ENCODE measurements at places on chromosomes 1 and 21.

DNA sequence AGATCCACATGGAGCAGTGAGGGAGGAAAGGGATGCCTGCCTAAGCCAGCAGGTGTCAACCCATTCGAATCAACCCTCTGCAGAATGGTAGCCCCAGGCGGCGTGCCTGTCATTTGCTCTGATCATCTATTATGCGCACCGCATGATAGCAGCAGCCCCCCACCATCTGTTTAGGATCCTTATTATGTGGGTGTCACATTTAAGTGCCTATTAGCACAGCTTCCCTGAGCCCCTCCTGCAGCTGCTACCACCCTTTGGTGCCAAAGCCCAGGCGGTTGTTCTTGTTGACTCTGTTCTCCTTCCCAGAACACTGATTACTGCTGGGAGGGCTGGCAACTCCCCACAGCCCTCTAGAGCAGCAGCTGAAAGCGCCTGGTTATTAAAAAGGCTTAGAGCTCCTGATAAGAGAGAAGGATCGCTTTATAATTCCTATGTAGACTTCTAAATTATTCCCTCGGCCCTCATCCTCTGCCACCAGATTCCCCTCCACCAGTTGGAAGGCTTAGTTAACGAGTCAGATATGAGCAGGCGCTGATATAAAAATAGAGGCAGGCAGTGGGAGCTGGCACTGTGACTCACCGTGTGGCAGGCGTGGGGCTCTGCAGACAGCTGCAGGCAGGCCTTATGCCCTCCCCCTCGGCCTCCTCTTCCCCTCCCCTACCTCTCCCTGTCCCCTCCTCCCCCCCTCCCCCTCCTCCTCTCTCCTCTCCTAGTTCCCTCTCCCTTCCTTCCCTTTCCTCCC, 23.0 kb downstream of the ACTA1 start:
- no peak for DNase-seq

DNA sequence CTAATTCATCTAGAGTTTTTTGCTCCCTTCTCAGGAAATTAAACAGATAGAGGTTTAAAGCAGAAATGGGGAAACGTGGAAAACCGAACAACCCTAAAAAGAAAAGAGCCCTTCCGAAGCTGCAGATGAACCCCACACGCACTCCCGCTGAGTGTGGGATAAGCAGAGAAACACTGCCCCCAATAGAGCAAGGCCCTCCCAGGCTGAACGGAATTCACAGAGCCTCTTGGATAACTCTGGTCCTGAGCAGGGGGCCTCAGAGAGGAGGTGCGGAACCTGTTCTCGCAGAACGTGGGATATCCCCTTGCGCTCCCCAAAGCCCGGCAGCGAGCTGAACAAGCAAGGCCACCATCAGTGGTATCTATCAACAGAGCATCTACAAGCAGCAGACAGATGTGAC, 44.9 kb downstream of the SSBP3 start:
- no peak for DNase-seq

DNA sequence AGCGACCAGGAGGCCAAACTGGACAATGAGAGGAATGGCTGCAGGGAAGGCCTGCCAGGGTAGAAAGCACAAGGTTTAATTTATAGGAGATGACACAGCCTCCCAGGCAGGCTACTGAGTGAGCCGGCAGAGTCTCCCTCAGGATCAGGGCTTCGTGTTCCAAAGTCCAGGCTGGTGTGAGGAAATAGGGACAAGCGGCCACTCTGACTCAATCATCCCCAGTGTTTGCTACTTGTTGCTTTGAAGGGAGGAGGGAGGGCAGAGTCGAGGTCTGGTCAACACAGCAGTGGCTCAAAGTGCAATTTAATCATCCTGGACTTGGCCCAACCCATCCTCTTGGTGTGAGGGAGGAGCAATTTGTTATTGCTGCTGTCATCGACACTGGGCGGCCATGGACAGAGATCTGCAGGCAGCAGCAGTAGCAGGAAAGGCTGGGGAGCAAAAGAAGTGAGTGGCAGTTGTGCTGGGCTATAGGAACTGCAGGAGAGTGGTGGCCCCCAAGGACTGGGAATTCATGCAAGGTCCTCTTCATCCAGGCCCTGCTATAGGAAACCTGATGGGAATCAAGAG, 27.5 kb downstream of the TBX15 start:
- no peak for DNase-seq

DNA sequence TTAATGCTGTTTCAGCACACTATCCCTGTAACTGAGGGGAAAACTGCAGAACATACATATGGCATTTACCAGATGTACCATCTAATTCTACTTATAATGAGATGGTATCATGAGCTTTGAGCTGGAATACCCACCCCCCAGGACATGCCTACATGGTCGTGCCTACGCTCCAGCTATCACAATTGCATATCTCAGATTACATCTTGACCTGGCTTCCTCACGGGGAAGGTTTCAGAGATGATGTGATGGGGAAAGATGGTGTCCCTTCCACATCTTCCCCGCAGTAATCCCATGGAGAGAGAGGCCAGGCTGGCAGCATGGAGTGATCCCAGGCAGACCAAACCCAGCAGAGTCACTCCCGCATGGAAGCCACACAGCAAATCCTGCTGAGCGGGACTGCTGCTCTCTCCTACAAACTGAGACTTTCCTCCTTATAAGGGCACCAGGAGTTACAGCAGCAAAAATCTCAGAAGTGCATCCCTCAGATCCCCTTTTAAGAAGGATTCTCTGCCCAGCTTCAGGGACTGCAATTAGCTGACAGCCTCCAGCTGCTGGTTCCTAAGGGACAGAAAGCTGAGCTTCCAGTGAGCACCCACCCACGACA, 67.1 kb downstream of the KCNH1 start:
- DNase-seq = no peak

DNA sequence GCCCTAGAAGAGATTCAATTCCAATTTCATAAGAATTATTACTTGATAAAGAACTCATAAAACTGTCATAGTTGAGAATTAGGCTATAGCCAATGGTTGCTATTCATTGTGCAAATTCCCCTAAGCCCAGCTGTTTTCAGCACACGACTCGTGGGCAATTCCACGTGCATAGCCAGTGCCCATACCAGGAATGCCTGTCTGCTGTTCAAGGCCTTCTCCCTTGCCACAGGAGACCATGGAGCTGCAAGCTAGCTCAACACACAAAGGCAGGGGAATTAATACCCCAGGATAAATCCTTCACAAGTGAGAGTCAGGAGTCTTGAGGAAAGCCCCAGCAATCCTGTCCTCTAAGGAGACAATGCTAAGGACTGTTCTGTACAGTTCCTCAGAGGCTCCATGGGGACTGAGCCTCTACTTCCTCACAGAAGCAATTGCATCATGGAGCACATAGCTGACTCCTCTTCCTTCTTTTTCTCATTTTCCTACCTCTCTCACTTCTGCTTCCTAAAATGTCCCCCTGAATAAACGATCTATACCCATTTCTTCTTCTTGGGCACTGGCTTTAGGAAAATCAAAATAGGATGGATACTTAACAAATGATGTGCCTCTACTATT, 19.1 kb upstream of the CHRM3 start:
- no peak for DNase-seq

DNA sequence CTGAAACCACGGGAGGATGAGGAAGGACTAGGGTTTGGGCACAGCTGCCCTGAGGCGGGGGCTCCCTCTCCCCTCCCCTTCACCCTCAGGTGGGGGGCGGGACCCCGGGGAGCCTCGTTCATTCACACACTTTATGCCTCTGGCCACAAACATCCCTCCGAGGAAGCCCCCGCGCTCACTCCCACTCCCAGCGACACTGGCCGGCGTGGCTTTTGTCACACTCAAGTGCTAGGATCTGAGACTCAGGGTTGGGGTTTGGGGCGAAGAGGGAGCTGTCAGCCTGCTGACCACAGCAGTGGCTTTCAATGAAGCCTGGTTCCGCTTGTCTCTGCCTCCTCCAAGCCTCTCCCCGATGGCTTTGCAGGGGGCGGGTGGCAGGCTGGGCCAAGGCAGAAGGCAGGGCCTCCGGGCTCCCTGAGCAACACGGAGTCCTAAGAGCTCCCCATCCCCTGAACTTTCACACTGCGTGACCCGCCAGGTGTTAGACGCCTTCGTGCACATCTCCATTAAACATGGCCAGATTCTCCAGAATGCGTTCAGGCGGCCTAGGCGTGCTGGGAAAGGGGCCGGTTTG, 178.1 kb downstream of the NPHP4 start:
- DNase-seq = no peak

DNA sequence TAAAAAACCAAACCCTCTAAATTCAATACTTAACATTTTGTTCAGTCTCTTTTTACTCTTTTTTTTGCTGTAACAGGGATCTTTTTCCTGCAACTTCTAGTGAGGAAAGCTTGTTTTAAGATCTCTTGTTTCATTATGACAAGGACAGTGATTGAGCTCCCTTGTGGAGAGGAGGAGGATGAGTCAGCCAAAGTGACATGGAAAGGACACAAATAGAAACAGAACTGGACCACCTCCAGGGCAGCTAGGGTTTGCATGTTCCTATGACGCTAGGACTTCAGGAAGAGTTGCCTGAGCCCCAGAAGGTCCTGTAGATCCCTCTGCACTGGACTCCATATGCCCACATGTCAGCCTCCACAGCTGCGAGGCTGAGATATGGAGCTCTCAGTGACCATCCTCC, 212.6 kb upstream of the FAM78B start:
- DNase-seq = no peak

DNA sequence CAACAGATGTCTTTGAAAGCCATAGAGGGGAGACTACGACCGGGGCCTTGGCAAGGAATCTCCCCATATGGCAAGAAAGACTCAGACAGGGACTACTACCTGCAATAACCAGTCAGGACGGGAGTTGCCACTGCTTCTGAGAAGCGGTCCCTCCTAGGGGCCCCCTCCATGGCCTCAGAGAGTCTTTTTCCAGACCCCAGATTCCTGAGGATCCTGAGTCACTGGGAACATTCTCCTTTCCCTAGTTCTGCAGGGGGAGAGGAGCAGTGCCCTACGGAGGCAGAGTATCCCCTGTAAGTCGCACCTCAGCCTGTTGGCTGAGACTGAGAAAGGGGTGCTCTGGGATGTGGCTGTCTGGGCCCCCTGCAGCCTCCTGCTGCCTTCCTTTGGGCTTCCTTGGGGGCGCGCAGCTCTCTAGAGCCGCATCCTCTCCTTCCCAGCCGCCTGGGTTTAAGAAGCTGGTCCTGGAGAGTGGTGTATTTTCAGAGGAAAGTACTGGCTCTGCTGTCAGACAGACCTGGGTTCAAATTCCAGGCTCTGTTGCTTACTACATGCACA, 7.8 kb downstream of the GLIS1 start:
- no peak for DNase-seq

GRCh38 chr1:24693827-24694379, 50.8 kb downstream of the SRRM1 start:
- DNase-seq = no peak

DNA sequence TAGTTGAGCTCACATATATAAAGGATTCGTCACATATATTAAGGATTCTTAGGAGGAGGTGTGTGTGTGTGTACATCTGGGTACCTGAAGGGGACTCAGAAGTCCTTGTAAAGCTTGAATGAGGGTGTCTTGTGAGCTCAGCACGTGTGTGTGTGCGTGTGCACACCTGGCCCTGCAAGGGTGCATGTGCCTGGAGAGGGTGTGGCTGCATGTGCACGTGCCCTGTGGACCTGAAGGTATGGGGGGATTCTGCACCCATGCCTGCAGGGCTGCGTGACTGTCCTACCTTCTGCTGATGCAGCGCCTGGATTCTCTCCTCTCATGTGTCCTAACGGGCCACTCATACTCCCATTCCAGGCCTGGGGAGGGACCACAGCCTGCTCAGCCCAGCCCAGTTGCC, 24.0 kb downstream of the EPHA8 start:
- DNase-seq = no peak

- no peak for DNase-seq
Observed at GRCh38 chr1:112767646-112768045, 52.5 kb upstream of the PPM1J start.

DNA sequence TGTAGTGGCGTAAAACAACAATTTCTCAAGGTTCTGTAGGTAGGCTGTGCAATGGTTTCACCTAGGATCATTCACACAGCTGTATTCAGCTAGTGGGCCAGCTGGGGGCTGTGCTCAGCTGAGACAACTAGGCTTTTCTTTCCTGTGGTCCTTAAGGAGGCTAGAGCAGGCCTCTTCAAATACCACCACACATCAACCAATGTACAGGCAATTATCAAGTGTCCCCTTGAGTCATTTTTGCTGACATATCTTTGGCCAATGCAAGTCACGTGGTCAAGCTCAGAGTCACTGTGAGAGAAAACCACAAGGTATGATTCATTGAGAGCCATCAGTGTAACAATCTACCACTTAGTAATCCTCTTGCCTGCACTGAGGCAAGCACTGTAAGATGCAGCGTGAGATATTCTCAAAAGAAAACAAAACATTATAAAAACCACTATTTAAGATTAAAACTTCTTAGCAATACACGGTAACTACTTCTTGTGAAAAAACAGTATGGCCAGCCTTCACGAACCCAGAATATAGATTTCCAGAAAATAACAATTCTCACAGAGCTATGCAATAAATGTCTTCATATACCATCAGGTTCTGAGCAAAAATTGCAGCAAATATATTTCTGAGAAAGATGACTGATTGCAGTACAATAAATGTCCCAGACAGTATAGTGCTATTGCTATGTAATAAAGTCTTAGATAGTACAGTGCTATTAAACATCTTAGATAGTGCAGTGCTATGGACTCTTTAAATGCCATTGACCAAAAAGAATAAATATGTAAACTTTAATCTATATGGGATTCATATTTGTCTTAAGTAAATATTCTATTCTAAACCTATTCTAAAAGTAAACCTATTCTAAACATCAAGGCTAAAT, 55.3 kb downstream of the NME7 start:
- DNase-seq = no peak

- no peak for DNase-seq
Observed at GRCh38 chr1:91012196-91012595, 9.6 kb downstream of the ZNF644 start.

DNA sequence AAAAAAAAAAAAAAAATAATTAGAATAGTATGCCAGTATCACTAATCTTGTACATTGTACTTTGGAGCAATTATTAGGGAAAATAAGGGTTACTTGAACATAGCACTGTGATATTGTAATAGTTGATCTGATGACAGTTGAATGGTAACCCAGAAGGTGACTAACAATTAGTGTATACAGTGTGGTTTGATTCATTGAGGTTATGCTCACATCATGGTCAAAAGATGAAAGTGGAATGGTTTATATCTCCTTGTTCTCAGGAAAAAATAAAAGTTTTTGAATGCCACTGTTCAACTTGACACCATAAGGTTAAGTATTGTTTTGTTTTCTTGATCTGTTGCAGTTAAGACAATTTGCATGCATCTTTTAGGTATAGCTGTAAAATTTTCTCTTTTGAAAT, 87.0 kb downstream of the GPR52 start:
- DNase-seq = no peak

GRCh38 chr1:232421143-232421796, 208.7 kb downstream of the SIPA1L2 start:
- DNase-seq = no peak

Data from activated CD4-positive, alpha-beta T cell treated with anti-CD3 and anti-CD28 coated beads for 24 hours (primary cell).